GM23248 (cell line): ENCODE measurements at places on chromosomes 13 and 19. TPM values are rescaled to one million over a fixed set of nuclear protein-coding genes. Genes with fewer than 3 reads are reported as not detected.

GRCh38 chr13:33193428-33193974 lies 92.1 kb downstream of the STARD13 start:
- H3K27me3 ChIP-seq: no peaks in the 10 kb centered on the region
- H3K36me3 ChIP-seq: no peaks in the 10 kb centered on the region
- no peak for DNase-seq
- no peak overlapping the region for H3K4me3 ChIP-seq

- H3K36me3 ChIP-seq: no peaks in the 10 kb centered on the region
- peak; percentile 31 for DNase-seq
- peaks cover 8% of the 10 kb centered on the region for H3K4me1 ChIP-seq
- H3K4me3 ChIP-seq: no peak overlapping the region
Observed at GRCh38 chr13:49840266-49840665, 47.8 kb upstream of the KPNA3 start.

DNA sequence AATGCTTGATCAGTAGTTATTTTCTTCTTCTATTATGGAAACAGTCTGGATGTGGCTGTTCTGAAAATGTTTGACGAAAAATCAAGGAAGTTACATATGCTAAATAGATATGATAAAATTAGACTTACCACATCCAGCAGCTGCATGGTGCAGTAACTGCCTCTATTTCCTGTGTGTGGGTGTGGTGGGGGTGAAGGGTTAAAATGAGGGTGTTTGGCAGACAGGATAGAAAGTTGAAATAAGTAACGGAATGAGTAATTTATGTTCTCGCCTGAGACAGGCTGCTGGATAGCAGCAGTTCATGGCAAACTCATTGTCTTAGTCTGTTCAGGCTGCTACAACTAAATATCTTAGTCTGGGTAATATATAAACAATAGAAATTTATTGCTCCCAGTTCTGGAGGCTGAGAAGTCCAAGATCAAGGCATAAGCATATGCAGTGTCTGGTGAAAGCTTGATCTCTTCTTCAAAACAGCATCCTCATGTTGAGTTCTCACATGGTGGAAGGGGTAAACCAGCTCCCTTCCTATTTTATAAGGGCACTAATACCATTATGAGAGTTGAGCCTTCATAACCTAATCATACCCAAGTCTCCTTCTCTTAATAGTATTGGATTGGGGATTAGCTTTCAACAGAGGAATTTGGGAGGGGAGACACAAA lies 1248.9 kb downstream of the SLITRK5 start:
- no peak overlapping the region for H3K4me3 ChIP-seq
- no peaks in the 10 kb centered on the region for H3K4me1 ChIP-seq
- H3K27ac ChIP-seq: no peak overlapping the region
- H3K27me3 ChIP-seq: no peaks in the 10 kb centered on the region
- no peaks in the 10 kb centered on the region for H3K36me3 ChIP-seq

The ADGRE3 gene
- polyA plus RNA-seq: not detected in 2 replicates

- no peak for DNase-seq
- H3K36me3 ChIP-seq: no peaks in the 10 kb centered on the region
- H3K27ac ChIP-seq: no peak overlapping the region
- H3K4me1 ChIP-seq: no peaks in the 10 kb centered on the region
- H3K27me3 ChIP-seq: no peaks in the 10 kb centered on the region
Observed at GRCh38 chr19:16594681-16595091, 22.5 kb upstream of the SLC35E1 start.

GRCh38 chr13:94860981-94861407 lies 148.6 kb upstream of the SOX21 start:
- no peaks in the 10 kb centered on the region for H3K4me1 ChIP-seq
- peak; percentile 8 for DNase-seq
- no peaks in the 10 kb centered on the region for H3K36me3 ChIP-seq
- H3K27me3 ChIP-seq: peaks cover 31% of the 10 kb centered on the region
- no peak overlapping the region for H3K27ac ChIP-seq

GRCh38 chr13:34942732-34943435 lies 814 bp downstream of the NBEA start:
- no peaks in the 10 kb centered on the region for H3K36me3 ChIP-seq
- no peak overlapping the region for H3K27ac ChIP-seq
- 0 out of 2 replicates have a peak, but pooled peaks cover 4% of the 10 kb centered on the region for H3K27me3 ChIP-seq
- H3K4me1 ChIP-seq: no peaks in the 10 kb centered on the region

GRCh38 chr13:112849500-112849899 lies 119.5 kb upstream of the MCF2L start:
- no peak overlapping the region for H3K27ac ChIP-seq
- no peak for DNase-seq
- no peaks in the 10 kb centered on the region for H3K36me3 ChIP-seq
- H3K4me1 ChIP-seq: no peaks in the 10 kb centered on the region
- H3K4me3 ChIP-seq: no peak overlapping the region

The C13orf46 gene
- polyA plus RNA-seq: 1.7 and 1.8 TPM in 2 replicates

DNA sequence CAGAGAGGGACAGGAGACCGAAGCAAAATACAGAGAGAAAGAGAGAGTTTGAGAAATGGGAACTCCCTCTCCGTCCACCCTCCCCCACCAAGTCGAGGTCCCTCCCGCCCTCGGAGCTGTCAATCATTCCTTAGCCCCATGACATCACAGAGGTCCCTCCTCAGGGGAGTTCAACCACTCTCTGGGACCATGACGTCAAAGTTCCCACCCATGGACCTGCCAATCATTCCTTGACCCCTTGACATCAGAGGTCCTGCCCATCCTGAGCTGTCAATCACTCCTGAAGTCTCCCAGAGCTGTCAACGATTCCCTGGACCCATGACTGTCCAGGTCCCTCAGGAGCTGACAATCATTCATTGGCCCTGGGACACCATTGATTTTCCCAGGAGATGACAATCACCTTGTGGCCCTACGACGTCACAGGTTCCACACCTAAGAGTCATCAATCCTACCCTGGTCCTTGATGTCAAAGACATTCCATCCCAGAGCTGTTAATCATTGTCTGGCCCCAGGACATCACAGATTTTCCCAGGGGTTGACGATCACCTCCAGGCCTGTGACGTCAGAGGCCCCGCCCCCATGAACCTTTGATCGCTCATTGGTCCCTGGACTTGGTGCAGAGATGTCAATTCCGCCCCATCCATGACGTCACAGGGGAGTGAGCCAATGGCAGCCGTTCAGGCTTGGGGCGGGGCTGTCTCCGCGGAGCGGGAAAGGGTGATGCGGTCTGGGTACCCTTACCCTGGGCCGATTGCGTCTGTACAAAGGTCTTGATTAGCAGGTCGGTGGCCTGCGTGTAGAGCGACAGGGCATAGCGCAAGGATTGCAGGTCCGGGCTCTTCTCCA lies 61.7 kb downstream of the COLGALT1 start:
- H3K27ac ChIP-seq: no peak overlapping the region
- peaks cover 8% of the 10 kb centered on the region; the same call in 1 of the 2 replicates for H3K27me3 ChIP-seq
- peak; percentile 30 for DNase-seq
- no peak overlapping the region for H3K4me3 ChIP-seq

DNA sequence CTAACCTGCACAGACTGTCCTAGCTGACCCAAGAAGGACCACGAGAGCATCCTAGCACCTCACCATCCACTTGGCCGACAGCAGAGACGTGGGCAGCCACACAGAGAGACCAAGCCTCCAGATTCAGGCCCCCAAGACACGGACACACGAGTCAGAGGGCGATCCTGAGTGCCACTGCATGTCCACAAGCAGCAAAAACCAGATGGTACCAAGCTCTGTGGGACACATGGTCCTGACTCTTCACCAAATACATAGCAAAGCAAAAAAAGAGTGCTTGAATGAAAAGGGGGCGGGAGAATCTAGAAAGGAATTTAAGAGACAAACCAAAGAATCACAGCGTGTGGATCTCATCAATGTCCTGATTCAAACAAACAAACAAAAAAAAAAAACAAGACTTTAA lies 45.2 kb downstream of the MLLT1 start:
- peaks cover 53% of the 10 kb centered on the region for H3K4me1 ChIP-seq
- DNase-seq: peak; percentile 36
- H3K27me3 ChIP-seq: no peaks in the 10 kb centered on the region
- no peaks in the 10 kb centered on the region for H3K36me3 ChIP-seq

GRCh38 chr19:41744850-41745249 lies 10.5 kb upstream of the CEACAM6 start:
- H3K4me3 ChIP-seq: no peak overlapping the region
- peaks cover 49% of the 10 kb centered on the region for H3K27me3 ChIP-seq
- no peak overlapping the region for H3K27ac ChIP-seq
- H3K4me1 ChIP-seq: no peaks in the 10 kb centered on the region
- no peaks in the 10 kb centered on the region for H3K36me3 ChIP-seq
- no peak for DNase-seq

DNA sequence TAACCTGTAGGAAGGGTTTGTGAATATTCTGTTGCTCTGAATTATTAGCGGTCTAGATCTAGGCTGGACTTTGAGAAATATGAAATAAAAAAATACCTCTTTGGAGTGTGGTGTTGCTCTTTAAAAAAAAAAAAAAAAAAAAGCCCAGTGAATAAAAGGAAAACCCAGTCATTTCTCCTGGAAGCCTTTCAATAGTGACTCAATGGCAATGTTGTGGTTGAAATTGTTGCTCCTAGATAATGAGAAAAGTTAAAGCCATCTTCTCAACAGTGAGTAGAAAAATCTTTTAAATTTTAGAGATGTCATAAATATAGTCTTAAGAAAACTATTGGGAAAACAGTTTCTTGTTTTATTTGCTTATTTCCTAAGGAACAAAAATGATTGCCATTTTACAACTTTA lies 135.3 kb downstream of the RFC3 start:
- no peaks in the 10 kb centered on the region for H3K36me3 ChIP-seq
- H3K27me3 ChIP-seq: no peaks in the 10 kb centered on the region
- H3K4me3 ChIP-seq: peak overlapping the region; percentile 52
- peaks cover 23% of the 10 kb centered on the region for H3K4me1 ChIP-seq

- H3K36me3 ChIP-seq: no peaks in the 10 kb centered on the region
- H3K4me1 ChIP-seq: peaks cover 46% of the 10 kb centered on the region
- H3K27ac ChIP-seq: peak overlapping the region; percentile 57
- no peaks in the 10 kb centered on the region for H3K27me3 ChIP-seq
Observed at GRCh38 chr13:46908501-46908900, 11.6 kb upstream of the HTR2A start.

DNA sequence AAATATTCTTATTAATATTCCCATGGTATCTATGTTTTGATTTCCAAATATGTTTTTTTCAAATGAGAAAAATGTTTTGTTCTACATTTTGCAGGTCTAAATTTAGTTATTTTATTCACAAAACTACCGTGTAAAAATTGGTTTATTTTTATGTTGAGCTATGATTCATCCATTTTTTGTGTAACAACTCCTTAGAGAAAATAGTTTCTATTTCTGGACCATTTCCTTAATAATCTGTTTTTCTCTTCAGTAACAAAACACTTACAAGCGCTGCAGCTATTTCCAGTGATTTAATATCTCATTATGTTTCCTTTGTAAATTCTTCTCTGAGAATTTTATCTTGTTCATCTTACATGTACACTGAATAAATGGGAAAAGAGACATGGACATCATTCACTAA lies 550.7 kb upstream of the SLITRK5 start:
- H3K27ac ChIP-seq: no peak overlapping the region
- no peaks in the 10 kb centered on the region for H3K27me3 ChIP-seq
- no peaks in the 10 kb centered on the region for H3K36me3 ChIP-seq
- H3K4me1 ChIP-seq: peaks cover 44% of the 10 kb centered on the region
- H3K4me3 ChIP-seq: no peak overlapping the region
- DNase-seq: peak; percentile 55

The FPR1 gene
- not detected in 2 replicates for polyA plus RNA-seq

DNA sequence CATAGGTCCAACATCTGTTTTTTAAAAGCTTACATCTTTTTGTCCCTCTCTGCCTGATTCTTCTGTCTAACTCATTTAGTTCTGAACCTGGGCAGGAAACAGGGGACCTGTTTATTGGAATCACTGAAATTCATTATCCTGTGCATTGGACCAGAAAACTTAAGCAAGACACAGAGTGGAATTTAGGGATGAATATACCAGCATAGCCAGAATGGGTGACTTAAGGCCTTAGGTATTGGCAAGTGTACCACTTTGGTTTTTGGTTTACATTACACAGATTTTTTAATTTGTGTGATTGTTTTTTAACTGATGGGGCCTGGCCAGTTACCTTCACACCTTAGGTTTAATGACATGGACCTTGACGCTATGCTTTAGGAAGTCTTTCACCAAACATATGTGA lies 232.5 kb downstream of the GPC5 start:
- no peak overlapping the region for H3K4me3 ChIP-seq
- H3K27ac ChIP-seq: no peak overlapping the region
- H3K27me3 ChIP-seq: no peaks in the 10 kb centered on the region
- H3K36me3 ChIP-seq: no peaks in the 10 kb centered on the region
- no peak for DNase-seq
- H3K4me1 ChIP-seq: no peaks in the 10 kb centered on the region

The ZNF112 gene
- polyA plus RNA-seq: 4.2 and 5.6 TPM in 2 replicates

DNA sequence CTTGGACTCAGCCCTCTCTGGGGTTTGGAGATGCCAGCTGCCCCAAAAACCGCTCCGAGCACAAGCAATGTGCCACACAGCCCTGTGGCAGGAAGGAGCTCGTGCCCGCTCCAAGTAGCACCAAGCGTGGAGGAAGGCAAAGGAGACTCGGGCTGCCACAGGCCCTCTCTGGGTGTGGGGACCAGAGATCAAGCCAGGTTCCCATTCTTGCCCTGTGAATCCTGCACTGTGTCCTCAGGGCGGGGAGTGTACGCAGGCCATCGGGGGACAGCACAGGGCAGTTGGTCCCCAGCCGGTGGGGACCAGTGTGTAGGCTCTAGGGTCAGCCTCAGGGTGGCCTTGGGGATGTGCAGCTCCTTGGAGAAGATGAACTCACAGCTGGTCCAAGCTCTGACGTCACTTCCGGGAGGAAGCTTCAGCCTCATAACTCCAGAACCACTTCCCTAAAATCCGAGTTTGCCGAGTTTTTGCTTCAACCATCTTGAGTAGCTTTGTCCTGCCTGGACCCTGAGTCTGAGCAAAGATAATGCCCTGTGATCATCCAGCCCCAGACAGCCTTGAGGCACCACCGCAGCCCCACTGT lies 9.3 kb upstream of the CPAMD8 start:
- no peak overlapping the region for H3K4me3 ChIP-seq
- DNase-seq: peak; percentile 12
- H3K27ac ChIP-seq: no peak overlapping the region
- H3K27me3 ChIP-seq: 0 out of 2 replicates have a peak, but pooled peaks cover 10% of the 10 kb centered on the region
- H3K36me3 ChIP-seq: no peaks in the 10 kb centered on the region

The HPN gene
- polyA plus RNA-seq: not detected in 2 replicates

GRCh38 chr19:49856574-49857021 lies 5.6 kb downstream of the PTOV1 start:
- no peak for DNase-seq
- H3K27ac ChIP-seq: no peak overlapping the region
- H3K27me3 ChIP-seq: no peaks in the 10 kb centered on the region

DNA sequence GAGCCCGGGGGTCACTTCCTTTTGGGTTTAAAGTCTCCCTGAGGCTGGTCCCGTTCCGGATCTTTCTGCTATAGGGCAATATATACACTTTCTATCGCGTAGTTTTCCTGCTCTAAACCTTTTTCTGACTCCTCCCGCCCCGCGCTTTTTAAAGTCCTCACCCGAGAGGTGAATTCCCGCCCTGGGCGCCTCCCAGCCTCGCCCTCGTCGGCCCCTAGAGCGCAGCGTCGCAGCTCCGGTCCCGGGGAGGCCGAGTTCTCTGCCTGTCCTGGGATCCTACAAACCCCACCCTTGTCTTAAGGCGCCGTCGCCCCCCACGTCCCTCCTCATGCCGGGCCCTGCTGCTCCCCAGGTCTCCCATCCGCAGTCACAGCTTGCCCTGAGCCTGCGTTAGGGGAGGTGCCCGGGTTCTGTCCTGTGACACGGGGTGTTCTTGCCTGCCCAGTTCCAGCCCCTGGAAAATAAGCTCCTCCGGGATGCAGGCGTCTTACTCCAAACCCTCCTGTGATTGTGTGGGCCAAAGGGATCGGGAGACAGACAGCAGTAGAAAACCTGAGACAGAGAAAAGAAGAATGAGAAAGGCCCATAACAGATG lies 491 bp downstream of the ZNF525 start:
- H3K27ac ChIP-seq: no peak overlapping the region
- H3K4me3 ChIP-seq: peak overlapping the region; percentile 83
- DNase-seq: peak; percentile 63
- no peaks in the 10 kb centered on the region for H3K27me3 ChIP-seq

The PRODH2 gene
- not detected in 2 replicates for polyA plus RNA-seq
